Kidney (tissue), 22 donors: ENCODE measurements at places on chromosomes 1 and 21. TPM values are rescaled to one million over a fixed set of nuclear protein-coding genes. Genes with fewer than 3 reads are reported as not detected.

The CRYAA gene
- total RNA-seq: not detected

DNA sequence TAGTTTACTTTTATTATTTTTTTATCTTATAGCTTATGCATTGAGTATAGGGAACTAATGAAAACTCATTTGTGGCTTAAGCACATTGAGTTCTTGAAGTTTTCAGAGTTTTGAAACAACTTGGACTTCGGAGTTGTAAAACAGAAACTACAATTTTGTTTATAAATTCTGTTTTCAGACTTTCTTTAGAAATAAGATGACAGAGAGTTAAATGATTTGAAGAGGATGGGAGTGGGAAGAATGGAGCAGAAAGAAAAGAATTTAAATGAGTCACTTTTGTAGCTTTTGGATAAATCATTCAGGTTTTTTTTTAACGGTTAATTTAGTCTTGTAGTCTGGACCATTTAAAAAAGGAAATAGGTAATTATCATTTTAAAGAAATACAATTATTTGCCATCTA is 32.3 kb downstream of the INKA2 start:
- H3K36me3 ChIP-seq: no peaks in the 10 kb centered on the region
- H3K27me3 ChIP-seq: no peaks in the 10 kb centered on the region
- H3K27ac ChIP-seq: no peak overlapping the region

DNA sequence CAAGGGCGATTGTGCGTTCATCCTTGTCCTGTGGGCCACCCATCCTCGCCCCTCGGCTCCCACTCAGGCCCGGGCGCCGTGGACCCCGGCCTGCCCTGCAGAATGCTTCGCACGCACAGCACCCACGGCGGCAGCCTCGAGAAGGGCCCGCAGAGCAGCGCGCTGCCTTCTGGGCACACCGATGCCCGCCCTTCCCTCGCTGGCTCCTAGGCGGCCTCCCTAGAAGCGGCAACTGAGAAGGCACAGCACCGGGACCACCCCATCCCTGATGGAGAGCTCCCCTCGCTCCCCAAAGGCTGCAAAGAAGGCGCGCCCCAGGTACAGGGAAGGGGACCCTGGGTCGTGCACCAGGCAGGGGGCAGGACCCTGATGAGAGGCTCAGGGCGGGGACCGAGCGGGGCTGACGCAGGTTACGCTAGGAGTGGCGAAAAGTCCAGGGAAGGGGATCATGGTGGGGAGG is 971 bp downstream of the CAPZB start:
- H3K27ac ChIP-seq: peak overlapping the region; percentile 93
- H3K36me3 ChIP-seq: peaks cover 2% of the 10 kb centered on the region
- H3K4me3 ChIP-seq: peak overlapping the region; percentile 73
- DNase-seq: peak; percentile 85
- no peaks in the 10 kb centered on the region for H3K4me1 ChIP-seq

DNA sequence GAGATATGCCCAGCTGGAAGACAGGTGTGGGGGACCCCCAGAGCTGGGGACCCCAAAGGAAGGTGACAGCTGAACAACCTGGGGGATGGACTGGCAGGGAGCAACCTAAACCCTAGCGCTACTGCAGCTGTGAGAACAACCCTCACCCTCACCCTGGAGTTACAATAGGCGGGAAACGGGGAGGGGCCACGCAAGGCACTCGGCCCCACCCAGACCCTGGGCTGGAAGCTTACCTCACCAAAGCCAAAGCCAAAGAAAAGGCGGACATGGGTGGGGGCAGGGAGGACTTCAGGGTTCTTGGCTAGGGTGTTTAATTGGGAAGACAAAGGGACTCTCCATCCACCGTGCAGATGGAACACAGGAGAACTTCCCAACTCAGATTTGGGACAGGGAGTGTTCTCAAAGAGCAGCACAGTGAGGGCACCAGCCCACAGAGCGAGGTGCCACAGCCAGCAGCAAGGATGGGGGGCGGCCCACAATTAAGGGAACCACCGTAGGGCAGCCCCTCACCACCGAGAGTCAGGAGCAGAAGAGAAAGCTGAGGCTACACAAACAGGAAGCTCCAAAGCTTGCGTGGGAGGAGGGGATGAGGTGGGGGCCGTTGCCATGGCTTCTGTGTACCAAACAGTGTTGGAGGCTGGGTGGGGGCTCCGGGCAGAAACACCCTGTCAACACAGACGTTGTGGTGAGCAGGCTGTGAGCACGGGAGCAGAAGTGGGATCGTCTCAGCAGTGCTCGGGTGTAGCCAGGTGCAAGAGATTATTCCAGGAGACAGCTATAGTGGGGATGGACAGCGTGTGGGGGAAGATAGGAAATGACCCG is 1.9 kb downstream of the TAGLN2 start:
- DNase-seq: peak; percentile 92
- peak overlapping the region; percentile 76 for H3K4me3 ChIP-seq
- peaks cover 2% of the 10 kb centered on the region for H3K4me1 ChIP-seq

GRCh38 chr1:32782086-32782485 is 35.1 kb downstream of the YARS1 start:
- H3K27ac ChIP-seq: no peak overlapping the region
- peaks cover 7% of the 10 kb centered on the region for H3K36me3 ChIP-seq
- DNase-seq: no peak
- H3K4me1 ChIP-seq: no peaks in the 10 kb centered on the region
- no peaks in the 10 kb centered on the region for H3K27me3 ChIP-seq
- no peak overlapping the region for H3K4me3 ChIP-seq

The CHRM3 gene
- total RNA-seq: 2.9 TPM

DNA sequence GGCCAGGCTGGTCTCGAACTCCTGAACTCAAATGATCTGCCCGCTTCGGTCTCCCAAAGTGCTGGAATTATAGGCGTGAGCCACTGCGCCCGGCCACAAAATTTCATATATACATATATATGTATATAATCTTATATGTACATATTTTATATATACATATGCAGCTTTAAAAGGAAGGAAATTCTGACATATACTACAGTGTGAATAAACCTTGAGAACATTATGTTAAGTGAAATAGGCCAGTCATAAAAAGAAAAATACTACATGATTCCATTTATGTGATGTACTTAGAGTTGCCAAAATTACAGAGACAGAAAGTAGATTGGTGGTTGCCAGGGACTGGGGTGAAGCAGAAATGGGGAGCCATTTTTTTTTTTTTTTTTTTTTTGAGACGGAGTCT is 63.2 kb downstream of the NUP210L start:
- no peaks in the 10 kb centered on the region for H3K27me3 ChIP-seq
- H3K4me1 ChIP-seq: no peaks in the 10 kb centered on the region
- H3K36me3 ChIP-seq: no peaks in the 10 kb centered on the region
- no peak for DNase-seq
- H3K27ac ChIP-seq: no peak overlapping the region

The NUF2 gene
- total RNA-seq: 1.2 TPM

DNA sequence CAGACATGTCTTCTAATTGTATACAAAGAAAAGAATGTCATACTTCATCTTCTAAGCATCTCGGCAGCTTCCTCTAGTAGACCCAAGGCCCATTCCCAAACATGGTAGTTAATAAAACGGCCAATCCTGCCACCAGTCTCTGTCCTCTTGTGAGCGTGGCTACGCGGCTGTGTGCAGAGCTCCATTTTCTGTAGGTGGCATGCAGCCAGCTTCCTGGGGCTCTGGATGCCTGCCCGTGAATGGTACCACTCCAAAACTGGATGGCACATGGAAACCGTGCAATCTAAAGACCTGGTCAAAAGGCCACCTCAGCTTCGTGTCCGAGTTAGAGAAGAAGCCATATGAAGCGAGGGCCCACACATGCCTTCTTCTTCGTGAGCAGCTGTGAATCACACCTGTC is 110.7 kb downstream of the SIPA1L2 start:
- H3K27ac ChIP-seq: no peak overlapping the region
- H3K4me3 ChIP-seq: no peak overlapping the region
- no peaks in the 10 kb centered on the region for H3K36me3 ChIP-seq
- H3K27me3 ChIP-seq: no peaks in the 10 kb centered on the region

The MTMR11 gene
- total RNA-seq: 24.7 TPM

- H3K4me1 ChIP-seq: no peaks in the 10 kb centered on the region
- H3K27me3 ChIP-seq: no peaks in the 10 kb centered on the region
- DNase-seq: peak; percentile 56
- H3K36me3 ChIP-seq: no peaks in the 10 kb centered on the region
- no peak overlapping the region for H3K27ac ChIP-seq
- no peak overlapping the region for H3K4me3 ChIP-seq
Measured at GRCh38 chr1:65729259-65729658, 63.4 kb upstream of the PDE4B start.

The TFAP2E gene
- 1.0 TPM for total RNA-seq

The IFI16 gene
- total RNA-seq: 91.8 TPM

GRCh38 chr1:90710579-90711536 is 6.2 kb downstream of the BARHL2 start:
- no peaks in the 10 kb centered on the region for H3K36me3 ChIP-seq
- no peak overlapping the region for H3K4me3 ChIP-seq
- H3K4me1 ChIP-seq: no peaks in the 10 kb centered on the region

- H3K27ac ChIP-seq: no peak overlapping the region
- H3K4me3 ChIP-seq: no peak overlapping the region
- no peaks in the 10 kb centered on the region for H3K27me3 ChIP-seq
Measured at GRCh38 chr1:16191916-16192546, 20.4 kb downstream of the ARHGEF19 start.

DNA sequence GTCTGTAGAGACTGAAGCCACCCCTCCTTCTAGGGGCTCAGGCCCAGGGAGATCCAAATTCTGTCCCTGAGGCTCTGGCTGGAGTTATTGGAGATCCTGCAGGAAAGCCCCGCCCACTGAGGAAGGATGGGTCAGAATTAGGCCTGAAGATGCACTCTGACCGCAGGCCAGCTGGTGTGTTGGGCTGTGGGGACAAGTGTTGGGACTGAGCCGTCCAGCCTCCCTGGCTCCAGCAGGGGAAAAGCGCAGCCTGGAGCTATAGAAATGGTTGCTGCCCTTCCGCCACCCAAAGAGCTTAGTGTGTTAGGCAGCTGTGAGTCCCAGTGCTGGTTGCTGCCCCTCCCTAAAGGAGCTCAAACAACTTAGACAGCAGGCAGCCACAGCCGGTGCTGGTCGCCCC is 33.0 kb upstream of the PRRX1 start:
- no peaks in the 10 kb centered on the region for H3K4me1 ChIP-seq
- no peak for DNase-seq
- no peak overlapping the region for H3K4me3 ChIP-seq

DNA sequence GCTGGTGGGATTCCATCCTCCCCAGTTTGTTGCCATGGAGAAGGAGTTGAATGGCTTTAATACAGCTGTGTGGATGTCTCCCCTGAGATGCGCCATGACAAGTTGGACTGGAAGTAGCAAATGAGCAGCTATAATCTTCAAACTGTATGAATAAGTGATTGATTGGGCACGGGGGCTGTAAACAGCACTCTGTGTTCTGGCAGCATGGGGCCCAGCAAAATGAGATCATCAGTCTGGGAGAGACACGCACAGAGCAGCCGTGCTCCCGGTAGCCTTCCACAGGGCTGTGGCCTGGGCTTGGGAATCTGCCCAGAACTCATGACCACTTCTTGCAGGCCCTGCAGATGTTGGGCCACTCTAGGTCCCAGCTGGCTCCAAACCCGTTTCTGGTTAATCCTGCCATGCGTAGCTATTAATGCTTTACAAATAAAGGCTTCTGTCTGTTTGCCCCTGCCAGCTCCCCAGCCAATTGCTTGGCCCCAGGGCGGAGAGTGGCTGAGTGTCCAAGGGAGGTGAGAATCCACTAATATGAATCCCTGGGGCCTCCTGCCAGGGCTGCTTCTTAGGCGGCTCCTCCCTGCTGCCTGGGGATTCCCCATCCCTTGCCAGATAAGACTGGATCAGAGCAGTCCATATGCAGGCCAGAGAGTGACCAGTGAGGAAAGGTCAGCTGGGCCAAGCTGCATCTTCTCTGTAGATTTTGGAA is 642.9 kb downstream of the AJAP1 start:
- H3K36me3 ChIP-seq: no peaks in the 10 kb centered on the region
- H3K4me1 ChIP-seq: no peaks in the 10 kb centered on the region
- H3K27ac ChIP-seq: no peak overlapping the region
- DNase-seq: no peak

DNA sequence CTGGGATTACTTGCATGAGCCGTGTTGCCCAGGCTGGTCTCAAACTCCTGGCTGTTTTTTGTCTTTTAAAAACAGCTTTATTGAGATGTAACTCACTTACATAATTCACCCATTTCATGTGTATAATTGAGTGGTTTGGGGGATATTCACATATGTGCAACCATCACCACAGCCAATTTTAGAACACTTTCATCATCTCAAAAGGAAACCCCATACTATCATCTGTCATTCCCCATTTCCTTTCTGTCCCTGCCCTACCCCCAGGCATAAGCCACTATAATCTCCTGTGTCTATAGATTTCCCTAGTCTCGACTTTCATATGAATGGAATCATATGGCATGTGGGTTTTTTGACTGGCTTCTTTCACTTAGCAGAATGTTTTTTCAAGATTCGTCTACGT is 43.3 kb downstream of the GPR137B start:
- H3K36me3 ChIP-seq: peaks cover 9% of the 10 kb centered on the region
- H3K27me3 ChIP-seq: no peaks in the 10 kb centered on the region
- no peaks in the 10 kb centered on the region for H3K4me1 ChIP-seq
- no peak overlapping the region for H3K4me3 ChIP-seq
- no peak for DNase-seq

- H3K36me3 ChIP-seq: no peaks in the 10 kb centered on the region
- DNase-seq: peak; percentile 16
- H3K27me3 ChIP-seq: no peaks in the 10 kb centered on the region
Measured at GRCh38 chr1:100469578-100469977, 68.4 kb upstream of the GPR88 start.

The SAMSN1 gene
- 10.4 TPM for total RNA-seq

The RPE65 gene
- total RNA-seq: not detected

The LHX8 gene
- not detected for total RNA-seq

DNA sequence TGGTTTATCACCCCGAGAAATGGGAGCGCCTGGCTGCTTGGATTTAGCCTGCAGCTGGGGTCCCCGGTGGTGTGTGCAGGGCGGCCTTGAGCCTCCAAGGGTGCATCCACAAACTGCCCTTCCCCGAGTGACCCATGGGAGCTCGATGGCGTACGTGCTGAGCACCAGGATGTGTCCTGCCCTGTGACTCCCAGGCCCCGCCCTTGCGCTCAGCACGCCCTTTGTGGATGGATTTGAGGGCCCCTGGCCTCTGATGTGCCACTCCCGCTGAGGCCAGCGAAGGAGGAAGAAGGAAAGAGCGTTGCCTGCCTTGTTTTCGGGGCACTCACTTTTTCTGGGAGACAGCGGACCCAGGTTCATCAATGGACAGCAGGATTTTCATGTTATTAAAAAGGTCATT is 1.7 kb upstream of the TFF3 start:
- H3K4me1 ChIP-seq: no peaks in the 10 kb centered on the region
- no peak overlapping the region for H3K4me3 ChIP-seq
- no peaks in the 10 kb centered on the region for H3K36me3 ChIP-seq
- DNase-seq: no peak
- H3K27me3 ChIP-seq: no peaks in the 10 kb centered on the region

- no peak overlapping the region for H3K27ac ChIP-seq
- no peaks in the 10 kb centered on the region for H3K27me3 ChIP-seq
- peaks cover 2% of the 10 kb centered on the region for H3K4me1 ChIP-seq
- H3K4me3 ChIP-seq: no peak overlapping the region
- DNase-seq: no peak
Measured at GRCh38 chr1:163082971-163083370, 13.8 kb downstream of the RGS4 start.
